ENCODE measurements at places on chromosomes 6 and 20.

DNA sequence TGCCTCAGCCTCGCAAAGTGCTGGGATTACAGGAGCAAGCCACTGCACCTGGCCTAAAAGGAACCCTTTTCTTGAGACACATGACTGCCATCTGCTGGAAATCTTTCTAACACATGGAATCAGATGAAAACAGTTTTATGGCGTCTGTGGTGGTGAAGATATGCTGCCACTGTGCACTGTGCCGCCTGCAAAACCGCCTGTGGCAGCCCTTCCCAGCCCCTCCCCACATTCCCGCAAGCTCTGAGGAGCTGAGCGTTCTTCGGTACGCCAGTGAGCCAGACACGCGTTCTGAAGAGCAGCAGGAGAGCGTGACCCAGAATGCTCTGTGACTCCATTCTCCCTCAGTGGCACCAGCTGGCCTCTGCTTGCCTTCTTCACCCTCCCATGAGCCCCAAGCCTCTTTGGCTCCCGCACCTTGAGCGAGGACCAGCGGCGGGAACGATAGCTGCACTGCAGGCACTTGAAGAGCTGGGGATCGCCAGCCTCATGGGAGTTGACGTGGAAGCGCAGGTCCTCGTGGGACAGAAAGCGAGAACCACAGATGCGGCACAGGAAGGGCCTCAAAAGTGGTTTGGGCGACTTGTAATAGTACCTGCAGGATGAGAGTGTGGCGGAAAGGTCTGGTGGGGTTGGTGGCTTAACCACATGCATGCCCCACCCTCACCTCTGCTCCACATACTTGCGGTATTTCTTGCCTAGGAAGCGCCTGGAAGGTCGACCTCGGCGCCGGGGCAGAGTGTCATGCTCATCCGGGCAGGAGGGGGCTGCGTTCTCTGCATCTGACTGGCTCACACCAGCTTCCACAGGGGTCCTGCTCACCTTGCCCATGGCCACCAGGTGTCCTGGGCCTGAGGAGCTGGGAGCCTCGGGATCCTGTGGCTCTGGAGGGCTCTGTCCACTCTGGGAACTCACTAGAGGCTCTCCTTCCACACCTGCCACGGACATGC is 8.7 kb downstream of the ZNF335 start:
- DNase-seq: no peak

- DNase-seq: no peak
Measured at GRCh38 chr20:51837436-51837835, 35.1 kb upstream of the SALL4 start.

- no peak for DNase-seq
Measured at GRCh38 chr6:167512696-167513375, 187.9 kb downstream of the TTLL2 start.

DNA sequence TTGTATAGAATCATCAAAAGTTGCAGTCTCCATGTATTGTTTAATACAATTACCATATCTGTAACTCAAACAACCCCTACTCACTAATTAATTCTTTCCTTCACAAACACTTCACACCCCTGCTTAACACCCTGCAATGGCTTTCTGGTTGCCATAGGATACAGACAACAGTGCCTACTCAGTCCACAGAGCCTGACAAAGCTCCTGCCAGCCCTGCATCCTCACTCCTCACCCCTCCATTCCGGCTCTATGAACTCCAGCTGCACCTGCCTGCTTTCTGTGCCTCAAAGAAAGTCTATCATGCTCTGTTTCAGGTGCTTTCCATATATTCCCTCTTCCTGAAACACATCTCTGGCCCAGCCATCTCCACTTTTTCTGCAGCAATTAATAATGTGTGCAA is 253.4 kb downstream of the HACE1 start:
- no peak for DNase-seq

DNA sequence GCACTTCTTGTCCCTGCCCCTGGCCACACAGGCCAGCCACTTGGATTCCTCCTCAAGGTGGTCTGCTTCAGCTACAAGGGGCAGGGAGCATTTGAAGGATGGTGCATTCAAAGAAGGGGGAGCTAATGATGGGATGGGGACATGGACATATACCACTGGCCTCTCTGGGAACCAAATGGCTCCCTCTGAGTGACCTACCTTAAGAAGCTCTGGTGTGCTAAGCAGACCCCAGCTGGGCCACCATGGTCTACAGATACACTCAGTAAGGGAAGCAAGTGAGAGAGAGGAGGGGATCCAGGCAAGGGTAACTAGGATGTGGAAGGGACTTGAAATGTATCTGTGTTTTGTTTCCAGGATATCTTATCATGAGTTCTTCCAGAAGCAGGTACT is 62.4 kb downstream of the TTI1 start:
- no peak for DNase-seq

GRCh38 chr20:35305682-35306556 is 13.7 kb upstream of the FAM83C start:
- DNase-seq: no peak

DNA sequence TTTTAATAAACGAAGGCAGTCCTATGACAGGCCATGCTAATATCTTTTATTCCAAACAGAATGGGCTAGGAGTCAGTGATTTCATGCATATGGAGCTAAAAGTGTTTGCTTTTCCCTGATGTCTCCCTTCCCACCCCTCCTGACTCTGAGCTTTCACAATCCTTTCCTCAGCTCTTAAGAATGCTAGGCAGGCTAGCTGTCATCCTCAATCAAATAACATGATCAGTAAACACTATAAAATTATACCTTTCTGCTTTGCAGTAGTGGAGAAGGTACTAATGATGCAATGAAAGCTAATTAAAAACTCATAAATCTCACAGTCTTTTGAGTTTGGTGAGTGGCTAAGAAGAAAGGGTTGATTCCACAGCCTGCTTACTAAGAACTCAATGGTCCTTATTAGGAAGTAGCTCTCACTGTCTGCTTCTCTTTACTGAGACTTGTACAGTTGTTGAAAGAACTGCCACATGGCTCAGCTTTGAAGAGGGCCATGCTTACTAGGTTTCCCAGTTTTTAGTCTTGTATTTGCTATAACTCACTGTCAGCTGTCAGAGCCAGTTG is 250.9 kb upstream of the JAG1 start:
- no peak for DNase-seq

GRCh38 chr6:4936681-4937041 is 67.2 kb downstream of the RPP40 start:
- no peak for DNase-seq

DNA sequence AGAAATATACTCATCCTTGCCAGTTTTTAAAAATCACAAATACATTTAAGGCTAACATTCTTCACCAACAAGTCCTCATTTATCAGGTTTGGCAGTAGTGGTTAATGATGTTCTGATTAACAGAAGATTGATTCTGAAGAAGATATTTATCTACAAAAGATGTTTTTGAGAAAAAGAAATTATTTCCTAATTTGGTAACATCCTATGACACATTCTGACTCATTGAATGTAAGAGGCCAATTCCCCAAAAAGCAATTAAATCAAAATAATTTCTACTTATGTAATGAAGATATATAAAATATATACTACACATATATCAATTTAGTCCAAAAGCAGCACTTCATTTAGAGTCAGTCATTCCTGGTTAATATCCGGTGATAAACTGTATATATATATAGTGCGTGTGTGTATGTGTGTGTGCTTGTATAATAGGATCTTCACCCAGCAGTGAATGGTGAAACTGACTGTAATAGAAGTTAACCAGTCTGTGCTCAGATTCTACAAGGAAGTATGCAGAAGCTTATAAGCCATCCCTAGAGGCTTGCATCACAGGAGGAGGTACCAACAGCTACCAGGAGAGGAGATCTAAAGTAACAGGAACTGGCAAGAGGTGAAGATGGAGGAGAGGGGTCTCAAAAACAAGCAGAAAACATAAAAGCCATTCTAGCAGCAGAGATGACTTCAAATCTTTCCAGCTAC is 82.9 kb upstream of the MARCKS start:
- no peak for DNase-seq

GRCh38 chr6:456358-456867 is 64.9 kb downstream of the IRF4 start:
- no peak for DNase-seq

GRCh38 chr20:17612992-17613327 is 43.1 kb downstream of the DSTN start:
- DNase-seq: no peak

- no peak for DNase-seq
Measured at GRCh38 chr6:3729603-3730344, 21.7 kb downstream of the PXDC1 start.

- DNase-seq: no peak
Measured at GRCh38 chr6:117142142-117142541, 123.2 kb upstream of the VGLL2 start.

- DNase-seq: no peak
Measured at GRCh38 chr20:59253325-59253724, 47.1 kb upstream of the EDN3 start.

DNA sequence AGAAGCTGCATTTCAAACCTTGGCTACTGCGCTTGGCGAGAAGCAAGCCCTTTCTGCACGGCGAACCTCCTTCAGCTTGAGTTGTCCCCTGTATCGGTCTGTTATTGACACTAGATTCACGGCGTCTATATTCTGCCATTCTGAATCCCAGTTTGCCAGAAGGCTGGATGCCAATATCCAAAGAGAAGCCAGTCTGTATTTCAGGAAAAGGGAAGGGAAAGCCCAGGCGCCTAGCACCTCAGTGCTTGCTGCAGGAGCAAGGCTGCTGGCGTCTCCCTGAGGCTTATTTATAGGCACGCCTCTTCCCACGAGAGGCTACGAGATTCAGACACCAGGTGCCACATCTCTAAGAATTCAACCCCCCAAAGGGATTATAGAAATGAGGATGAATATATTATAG is 89.6 kb upstream of the CDH4 start:
- no peak for DNase-seq

- DNase-seq: no peak
Measured at GRCh38 chr6:56984361-56984760, 29.5 kb downstream of the BEND6 start.

DNA sequence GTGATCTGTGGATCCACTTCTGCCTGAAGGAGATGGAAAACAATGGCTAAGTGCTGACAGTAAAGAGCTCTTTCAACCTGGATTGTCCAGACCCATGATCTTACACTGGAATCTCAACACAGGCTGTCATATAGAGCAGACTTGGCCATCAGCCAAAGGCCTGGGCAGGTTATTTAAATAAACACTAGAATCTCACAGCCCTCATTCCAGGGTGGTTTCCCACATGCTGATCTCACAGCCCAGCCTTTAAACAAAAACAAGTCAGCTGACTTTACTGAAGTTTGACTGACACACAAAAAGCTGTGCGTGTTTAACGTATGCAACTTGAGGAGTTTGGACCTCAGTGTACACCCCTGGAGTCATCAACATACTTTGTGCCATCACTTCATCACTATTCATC is 28.4 kb downstream of the SYNDIG1 start:
- DNase-seq: no peak

GRCh38 chr20:63347950-63348827 is 13.0 kb downstream of the CHRNA4 start:
- no peak for DNase-seq

- DNase-seq: no peak
Measured at GRCh38 chr6:52284131-52284459, 447 bp downstream of the MCM3 start.

GRCh38 chr6:117270055-117270842 is 4.9 kb downstream of the VGLL2 start:
- no peak for DNase-seq

DNA sequence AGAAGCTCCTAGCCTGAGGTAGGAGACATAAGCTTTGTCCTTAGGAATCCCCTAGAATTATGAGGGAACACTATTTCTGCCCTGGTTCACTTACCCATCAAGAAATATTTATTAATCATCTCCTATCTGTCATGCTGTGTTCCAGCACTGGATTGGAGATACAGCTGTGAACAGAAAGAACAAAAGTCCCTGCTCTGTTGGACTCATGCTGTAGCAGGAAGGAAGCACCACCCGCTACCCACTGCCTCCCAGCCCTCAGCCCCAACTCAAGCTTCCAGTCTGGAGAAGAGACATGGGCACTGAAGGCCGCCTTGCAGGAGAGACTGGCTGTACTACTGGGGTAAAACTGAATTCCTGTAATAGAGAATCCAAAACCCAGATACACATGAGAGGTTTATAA is 78.0 kb downstream of the MDGA1 start:
- DNase-seq: no peak

DNA sequence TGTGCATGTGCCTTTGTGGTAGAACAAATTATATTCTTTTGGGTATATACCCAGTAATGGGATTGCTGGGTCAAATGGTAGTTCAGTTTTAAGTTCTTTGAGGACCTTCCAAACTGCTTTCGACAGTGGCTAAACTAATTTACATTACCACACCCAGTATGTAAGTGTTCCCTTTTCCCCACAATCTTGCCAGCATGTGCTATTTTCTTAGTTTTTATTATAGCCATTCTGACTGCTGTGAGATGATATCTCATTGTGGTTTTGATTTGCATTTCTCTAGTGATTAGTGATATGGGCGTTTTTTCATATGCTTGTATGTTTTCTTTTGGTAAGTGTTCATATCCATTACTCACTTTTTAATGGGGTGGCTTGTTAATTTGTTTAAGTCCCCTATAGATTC is 251.6 kb upstream of the DEFB112 start:
- no peak for DNase-seq

GRCh38 chr6:154632119-154632518 is 101.1 kb upstream of the SCAF8 start:
- no peak for DNase-seq

DNA sequence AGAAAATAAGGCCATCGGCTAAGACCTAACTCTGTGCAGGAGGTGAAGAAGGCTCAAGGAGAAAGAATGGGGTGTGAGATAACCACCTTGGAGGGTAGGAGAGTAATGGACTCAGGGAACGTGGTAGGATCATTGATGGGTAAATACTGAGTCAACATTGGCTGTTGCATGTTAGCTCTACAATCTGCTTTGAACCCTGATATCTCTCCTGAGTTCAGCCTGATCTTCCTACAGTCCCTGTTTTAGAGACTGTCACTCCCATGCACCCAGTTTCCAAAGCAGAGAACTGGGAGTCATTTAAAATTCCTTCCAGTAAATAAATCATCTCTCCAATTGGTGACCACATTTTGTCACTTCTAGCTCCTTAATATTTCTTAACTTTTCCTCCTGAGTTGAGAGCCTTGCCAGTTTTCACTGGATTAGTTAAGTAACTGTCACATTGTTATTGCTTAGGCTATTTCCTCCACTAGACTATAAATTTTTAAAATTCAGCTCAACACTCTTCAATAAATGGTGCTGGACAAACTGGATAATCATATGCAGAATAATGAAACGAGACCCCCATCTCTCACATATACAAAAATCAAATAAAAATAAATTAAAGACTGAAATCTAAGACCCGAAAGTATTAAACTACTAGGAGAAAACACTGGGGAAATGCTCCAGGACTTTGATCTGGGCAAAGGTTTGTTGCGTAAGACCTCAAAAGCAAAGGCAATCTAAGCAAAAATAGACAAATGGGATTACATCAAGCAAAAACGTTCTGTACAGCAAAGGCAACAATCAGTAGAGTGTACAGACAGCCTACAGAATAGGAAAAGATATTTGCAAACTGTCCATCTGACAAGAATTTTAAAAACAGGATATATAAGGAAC is 138.9 kb upstream of the TMEM170B start:
- no peak for DNase-seq

- no peak for DNase-seq
Measured at GRCh38 chr6:2578767-2579166, 172.0 kb downstream of the MYLK4 start.
